Astrocyte of the hippocampus (primary cell): ENCODE measurements at places on chromosomes 5 and 9.
A peak's percentile ranks its signal among the peaks of the same experiment; 100 is the strongest.

DNA sequence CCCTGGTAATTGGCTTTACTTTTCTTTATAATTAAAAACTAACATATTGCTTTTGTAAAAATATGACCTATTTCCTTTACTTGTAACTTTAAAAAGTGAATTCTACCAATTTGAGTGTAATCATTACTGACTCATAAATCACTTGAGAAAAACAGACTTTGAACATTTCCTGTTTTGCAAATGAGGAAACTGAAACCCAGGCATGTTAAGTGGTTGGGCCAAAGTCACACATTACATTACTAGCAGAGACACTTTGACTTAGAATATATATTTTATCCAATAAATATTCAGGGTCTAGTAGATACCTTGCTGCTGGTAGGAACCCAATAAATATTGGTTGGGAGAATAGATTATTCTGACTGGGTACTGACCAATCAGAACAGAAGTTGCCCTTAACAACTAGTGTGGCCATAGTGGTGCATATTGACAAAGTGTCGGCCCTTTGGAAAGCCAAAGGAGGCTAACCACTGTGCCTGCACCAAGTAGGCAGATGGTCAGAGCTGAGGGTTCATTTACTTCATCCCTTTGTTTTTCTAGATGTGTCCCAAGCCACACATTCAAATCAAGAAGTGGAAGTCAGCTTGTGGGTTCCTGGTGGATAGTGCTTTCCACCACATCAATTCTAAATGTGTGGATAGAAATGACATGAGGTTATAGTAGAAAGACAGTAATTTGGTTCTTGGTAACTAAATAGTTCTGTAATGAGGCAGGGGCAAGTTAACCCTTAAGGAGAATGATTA, 365.1 kb upstream of the RIOK2 start:
- DNase-seq = no peak

DNA sequence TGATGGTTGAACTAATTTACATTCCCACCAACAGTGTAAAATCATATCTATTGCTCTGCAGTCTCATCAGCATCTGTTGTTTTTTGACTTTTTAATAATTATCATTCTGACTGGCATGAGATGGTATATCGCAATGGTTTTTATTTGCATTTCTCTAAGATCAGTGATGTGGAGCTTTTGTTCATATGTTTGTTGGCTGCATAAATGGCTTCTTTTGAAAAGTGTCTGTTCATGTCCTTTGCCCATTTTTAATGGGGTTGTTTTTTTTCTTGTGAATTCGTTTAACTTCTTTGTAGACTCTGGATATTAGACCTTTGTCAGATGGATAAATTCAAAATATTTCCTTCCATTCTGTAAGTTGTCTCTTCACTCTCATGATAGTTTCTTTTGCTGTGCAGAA, 115.2 kb upstream of the CDH12 start:
- DNase-seq = no peak

- peak; percentile 34 for DNase-seq
These were observed 87.7 kb downstream of the AUH start for GRCh38 chr9:91273853-91274552.

- no peak for DNase-seq
These were observed 125.1 kb downstream of the HACD4 start for GRCh38 chr9:20906326-20906725.

DNA sequence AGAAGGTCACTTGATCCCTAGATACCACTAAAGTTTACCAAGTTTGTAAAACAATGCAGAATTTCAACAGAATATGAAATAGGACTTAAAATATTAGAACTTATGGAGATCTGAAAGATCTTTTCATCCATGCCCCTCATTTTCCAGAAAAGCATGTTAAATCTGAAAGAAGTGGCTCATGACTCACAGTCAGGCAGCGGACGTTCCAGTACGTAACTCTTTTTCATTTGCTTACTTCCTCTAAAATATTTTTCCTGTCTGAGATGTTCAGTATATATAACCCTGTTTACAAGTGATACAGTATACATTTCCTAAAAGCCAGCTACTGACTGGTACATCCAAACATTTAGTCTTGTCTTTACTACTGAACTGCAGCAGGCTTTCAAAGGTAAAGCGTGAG, 22.3 kb downstream of the FBXW2 start:
- DNase-seq = no peak

DNA sequence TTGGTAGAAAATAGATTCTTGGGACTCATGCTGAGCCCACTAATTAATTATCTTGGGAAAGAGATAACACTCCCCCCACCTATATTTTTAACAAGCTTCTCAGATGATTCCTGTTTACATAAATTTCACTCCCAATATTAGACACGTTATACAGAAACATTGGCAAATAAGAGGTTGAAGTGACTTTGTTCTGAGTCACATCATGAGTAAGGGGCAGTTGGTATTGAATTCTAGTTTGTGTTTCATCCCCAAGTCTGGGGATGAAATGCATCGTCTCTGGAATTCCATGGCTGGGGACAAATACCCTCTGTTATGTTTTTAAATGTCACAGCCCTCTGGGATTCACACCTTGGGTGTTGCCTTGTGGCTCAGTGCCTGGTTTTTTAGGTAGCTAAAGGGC, 41.0 kb downstream of the BASP1 start:
- DNase-seq = peak; percentile 32

- DNase-seq = peak; percentile 83
These were observed 103.6 kb upstream of the CHD1 start for GRCh38 chr5:99032234-99033013.

DNA sequence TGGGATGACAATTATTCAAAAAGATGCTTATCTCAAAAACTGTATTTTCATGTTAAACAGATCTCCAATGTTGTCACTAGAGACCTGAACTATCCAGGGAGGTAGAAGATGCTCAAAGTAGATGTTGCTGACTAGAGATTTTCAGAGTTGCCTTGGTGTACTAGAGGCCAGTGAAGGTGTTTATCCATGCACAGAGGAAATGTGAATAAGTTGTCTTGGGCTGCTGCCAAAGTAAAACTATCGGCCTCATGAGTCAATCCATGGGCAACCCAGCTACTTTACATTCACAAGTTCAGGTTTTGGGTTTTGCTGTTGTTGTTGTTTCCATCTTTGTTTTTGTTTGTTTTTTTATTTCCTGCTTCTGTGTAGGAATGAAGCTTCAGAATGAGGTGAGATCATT, 141.1 kb upstream of the RANBP3L start:
- DNase-seq = peak; percentile 48

GRCh38 chr9:84397151-84397728, 56.7 kb upstream of the SLC28A3 start:
- DNase-seq = peak; percentile 85

DNA sequence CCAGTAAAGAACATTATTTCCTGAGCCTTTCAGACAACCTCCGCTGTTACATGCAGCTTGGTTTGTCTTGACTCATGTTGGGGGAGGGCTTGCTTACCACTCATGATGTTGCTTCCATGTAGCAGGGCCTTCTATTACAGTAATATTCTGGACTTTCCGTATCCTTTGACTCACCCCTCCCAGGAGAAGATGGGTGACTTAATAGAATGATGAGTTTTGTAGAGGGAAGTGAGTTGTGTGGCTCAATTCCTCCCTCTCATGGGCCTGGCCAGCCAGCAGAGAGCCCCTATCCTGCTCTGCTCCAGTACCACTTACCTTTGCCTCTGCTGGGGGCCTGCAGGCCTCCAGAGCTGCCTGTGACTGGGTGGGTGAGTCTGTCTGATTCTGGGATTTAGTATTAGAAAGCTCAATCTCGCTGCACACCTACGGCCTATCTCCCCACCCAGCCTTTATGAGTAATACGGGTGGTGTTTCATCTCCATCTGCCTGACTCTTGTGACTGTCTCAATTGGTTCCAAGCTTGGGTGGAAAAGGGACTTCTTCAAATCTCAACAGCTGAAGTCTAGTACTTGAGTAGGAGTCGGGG, 52.6 kb upstream of the KLF9 start:
- DNase-seq = no peak

GRCh38 chr9:121169094-121169601, 32.5 kb downstream of the RAB14 start:
- DNase-seq = no peak
